ENCODE measurements at places on chromosomes 2 and 18.
A peak's percentile ranks its signal among the peaks of the same experiment; 100 is the strongest.

DNA sequence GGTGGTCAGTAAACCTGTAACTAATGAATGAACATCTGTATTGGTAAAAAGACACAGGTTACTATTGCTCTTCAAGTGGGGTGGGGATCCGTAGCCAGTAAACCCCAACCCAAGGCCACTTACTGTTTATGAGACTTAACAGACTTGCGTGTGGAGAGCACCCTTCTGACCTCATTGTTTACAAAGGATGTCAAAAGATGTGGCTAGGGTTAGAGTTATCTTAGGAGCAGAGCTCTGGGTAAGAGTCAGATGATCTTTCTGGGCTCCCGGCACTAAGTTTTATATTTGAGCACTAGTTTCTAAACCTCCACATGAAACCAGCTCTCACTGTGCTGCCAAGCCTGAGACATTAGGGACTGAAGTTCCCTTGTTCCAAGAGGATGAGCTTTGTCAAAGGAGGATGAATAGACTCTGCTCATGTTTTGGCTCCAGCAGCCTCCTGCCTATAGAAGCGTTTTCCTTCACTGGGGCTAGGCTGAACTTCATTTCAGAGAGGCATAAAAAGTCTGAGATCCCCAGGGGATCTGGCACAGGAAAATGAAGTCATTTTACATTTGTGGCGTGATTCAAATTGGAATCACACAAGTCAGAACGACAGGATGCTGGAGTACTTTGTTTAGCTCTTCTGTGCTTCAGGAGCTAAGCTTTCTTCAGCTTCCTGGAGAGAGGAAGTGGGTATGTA is 403.1 kb upstream of the TRIB2 start:
- no peak for DNase-seq

DNA sequence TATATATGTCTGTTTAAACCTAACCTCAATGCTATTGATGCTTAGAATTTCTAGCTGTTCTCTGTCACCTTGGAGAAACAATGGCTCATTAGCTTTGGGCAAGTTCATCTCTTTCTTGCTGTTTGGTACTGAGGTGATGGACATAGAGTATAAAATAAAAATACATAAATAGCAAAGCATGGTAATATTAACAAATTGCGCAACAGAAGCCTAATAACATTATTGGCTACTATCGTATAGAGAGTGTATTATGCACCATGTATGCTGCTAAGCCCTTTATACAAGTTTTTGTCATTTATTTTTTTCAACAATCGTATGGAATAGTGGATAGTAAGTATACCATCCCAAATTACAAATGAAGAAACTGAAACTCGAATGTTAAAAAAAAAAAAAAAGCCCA is 100.1 kb downstream of the ICOS start:
- DNase-seq = no peak

DNA sequence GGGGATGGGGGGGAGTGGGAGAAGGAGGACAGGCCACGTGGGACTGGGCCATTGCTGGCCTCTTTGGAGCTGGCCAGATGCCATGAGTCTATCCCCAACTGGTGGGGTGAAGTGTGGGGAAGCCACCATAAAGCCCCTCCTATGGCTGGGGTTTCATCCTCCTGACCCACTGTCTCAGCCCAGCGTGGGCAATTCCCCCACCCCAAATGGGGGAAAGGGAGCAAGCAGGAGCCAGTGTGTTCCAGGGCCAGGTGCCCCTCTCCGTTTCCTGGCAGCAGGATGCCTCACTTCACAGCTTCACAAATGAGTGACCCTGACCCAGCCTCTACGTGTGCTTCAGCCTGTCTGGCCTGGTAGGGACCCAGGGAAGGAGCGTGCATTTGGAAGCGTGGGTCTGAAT is 474.7 kb upstream of the HS6ST1 start:
- no peak for DNase-seq

DNA sequence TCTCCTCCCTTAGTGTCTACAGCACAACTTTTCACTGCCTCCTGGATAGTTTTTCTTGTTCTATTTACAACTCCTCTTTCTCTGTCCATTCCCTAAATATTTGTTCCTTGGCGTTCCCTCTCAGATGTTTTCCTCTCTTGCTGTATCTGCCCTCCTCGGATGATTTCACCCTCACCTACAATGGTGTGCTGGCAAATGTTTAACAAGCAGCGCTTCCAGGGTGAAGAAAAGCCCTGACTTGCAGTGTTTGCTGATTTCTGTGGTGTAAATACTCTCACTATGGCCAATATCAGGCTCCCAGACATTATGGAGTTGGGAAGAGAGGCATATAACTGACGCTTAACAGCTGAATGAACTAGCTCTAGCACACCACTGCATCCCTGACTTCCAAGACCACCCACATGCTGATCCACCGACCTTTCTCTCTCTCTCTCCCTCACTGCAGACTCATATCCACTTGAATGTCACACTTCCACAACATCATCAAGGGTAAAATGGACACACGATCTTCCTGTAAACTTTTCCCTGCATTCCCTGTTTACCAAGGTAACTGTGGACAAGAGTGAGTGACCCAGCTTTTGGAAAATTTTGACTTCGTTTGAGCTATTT is 31.5 kb upstream of the SPTBN1 start:
- DNase-seq = no peak

- no peak for DNase-seq
These were observed 3.5 kb downstream of the AAMP start for GRCh38 chr2:218266316-218266979.

DNA sequence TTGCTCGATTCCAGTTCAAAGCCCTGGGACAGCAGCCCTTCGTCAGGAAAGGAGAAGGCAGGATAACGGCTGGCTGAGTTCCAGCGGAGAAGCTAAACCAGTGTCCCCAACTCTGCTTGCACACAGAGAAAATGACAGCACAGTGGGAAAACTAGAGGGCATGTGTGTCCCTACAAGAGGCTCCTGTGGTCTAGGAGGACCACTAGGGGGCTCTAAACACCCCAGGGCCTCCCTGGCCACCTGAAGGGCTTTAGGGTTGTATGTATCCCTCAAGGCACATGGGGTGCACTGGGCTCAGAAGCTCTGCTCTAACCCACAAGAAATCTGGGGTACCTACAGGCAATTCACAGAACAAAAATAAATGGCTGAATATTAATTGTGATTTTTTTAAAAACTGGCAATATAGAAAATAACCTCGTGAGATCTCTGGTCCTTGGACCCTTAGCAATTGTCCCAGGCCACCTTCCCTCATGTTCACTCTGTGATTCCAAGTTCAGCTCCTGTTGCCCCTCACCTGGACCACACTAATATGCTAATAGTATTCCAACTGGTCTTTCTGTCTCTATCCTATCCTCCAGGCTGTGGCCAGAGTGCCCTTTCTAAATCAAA is 17.5 kb downstream of the STAT1 start:
- no peak for DNase-seq

DNA sequence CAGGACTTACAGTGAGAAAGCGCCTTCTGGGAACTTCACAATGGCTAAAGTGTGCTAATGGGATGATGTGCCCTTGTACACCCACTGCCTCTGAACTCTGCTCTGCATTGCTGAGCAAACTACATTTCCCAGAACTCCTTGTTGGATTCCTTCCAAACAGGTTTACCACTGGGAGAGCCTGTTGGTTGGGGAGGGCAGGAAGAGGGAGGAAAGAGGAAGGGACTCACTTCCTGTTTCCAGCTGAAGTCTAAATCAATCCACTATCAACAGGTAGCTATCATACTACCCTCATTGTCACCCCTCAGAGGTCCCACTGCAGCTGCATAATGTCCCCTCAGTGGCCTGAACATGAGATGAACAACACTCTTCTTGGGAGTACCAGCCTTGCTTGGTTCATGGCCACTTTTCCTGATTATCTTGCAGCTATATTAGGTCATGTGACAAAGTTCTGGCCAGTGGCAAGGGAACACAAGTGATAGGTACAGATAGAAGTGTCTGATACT is 109.7 kb downstream of the MSH2 start:
- no peak for DNase-seq

- DNase-seq = no peak
These were observed 235.5 kb downstream of the THSD7B start for GRCh38 chr2:137000811-137001210.

GRCh38 chr2:66445076-66445924 is 10.4 kb downstream of the MEIS1 start:
- peak; percentile 80 for DNase-seq

- no peak for DNase-seq
These were observed 125.3 kb downstream of the METTL8 start for GRCh38 chr2:171308280-171309054.

- no peak for DNase-seq
These were observed 417.4 kb downstream of the LPIN1 start for GRCh38 chr2:12163866-12164265.

- no peak for DNase-seq
These were observed 32.9 kb upstream of the POMC start for GRCh38 chr2:25201265-25201664.

GRCh38 chr2:10867692-10868420 is 43.9 kb upstream of the KCNF1 start:
- no peak for DNase-seq

- DNase-seq = no peak
These were observed 338 bp upstream of the THUMPD2 start for GRCh38 chr2:39779341-39779851.

- DNase-seq = no peak
These were observed 114.6 kb downstream of the BAZ2B start for GRCh38 chr2:159501743-159502142.

DNA sequence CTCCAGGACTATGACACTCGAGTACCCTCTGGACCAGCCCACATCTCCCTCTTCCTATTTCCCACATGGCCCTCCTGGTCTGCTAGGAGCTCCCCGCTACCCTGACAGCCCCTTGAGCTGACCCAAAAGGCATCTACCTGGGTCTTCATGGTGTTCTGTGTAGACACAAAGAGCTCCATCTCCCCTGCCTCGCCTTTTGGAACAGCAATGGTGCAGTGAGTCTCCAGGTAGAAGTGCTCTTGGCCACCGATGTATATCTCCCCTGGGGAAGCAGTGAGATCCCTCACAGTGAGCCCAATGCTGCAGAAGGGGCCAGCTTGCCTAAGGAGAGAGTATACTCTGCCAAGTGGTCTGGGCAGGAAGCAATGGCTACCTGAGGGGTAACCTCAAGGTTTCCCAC is 47.8 kb downstream of the XDH start:
- DNase-seq = no peak

DNA sequence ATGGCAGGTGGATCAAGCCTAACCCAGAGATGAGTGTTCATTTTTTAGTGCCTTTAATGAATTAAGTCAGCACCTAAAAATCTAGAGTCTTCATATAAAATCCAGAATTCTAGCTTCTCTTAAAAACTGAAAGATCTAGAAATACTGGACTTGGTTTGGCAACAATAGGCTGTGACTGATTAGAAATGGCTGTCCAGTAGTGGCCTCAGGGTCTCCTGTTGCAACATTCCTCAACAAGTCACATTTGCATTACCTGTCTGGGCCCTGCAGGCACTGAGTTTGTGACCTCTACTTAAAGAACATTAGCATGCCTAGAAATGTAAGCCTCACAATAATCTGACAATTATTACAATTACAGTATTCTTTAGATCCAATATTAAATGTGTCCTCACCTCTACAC is 33.1 kb downstream of the MBD2 start:
- no peak for DNase-seq

DNA sequence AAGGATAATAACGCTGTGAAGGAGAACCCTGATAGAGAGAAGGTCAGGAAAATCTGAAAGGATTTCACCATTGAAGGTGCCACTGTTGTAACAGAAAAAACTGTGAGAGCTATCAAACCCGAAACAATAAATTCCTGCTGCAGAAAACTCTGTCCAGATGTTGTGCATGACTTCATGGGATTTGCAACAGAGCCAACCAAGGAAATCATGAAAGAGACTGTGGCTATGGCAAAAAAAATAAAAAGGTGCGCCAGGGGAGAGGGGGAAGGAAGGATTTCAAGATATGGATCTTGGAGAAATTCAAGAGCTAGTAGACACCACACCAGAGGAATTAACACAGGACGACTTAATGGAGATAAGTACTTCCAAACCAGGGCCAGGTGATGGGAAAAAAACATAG is 88.0 kb downstream of the LDLRAD4 start:
- peak; percentile 67 for DNase-seq

DNA sequence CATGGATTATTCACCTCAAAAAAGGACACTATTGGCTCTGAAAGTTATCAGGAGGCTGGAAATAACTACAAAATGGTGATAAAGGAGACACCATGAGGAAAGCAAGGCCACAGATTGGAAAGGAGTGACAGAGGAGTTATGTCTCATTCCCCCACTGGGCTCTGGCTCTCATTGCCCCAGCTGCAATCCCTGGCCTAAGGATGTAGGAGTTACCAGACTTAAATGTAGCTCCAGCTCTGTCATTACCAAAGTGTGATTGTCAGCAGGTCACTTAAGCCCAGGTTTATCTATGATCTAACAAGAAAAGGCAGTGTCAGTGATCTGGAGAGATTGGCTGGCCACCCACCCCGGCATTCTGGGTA is 1228.2 kb upstream of the DDX18 start:
- DNase-seq = no peak
